Motor neuron (in vitro differentiated cells): ENCODE measurements at places on chromosomes 16 and 17. TPM values are rescaled to one million over a fixed set of nuclear protein-coding genes. Genes with fewer than 3 reads are reported as not detected.

The PRR29 gene
- 0.38 and 1.1 TPM in 2 replicates for total RNA-seq

The CCL4 gene
- total RNA-seq: 0.38 TPM in 1 of 2 replicates, not detected in the other

DNA sequence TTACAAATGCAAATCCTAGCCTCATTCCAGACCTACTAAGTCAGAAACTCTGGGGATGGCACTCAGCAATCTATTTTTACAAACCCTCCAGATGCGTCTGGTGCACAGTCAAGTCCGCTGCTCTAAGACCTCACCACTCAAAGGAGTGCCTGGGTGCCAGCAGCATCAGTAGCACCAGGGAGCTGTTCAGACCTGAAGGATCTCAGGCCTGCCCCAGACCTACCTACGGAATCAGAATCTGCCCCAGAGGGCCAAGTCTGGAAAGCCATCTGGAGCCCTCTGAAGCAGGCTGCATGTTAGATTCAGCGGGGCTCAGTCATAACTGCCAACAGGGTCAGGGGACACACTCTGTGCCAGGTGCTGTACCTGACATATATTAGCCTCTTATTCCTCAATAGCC, 17.6 kb downstream of the MEOX1 start:
- ATAC-seq: no peak

The CMTM2 gene
- 1.1 TPM in 1 of 2 replicates, not detected in the other for total RNA-seq

DNA sequence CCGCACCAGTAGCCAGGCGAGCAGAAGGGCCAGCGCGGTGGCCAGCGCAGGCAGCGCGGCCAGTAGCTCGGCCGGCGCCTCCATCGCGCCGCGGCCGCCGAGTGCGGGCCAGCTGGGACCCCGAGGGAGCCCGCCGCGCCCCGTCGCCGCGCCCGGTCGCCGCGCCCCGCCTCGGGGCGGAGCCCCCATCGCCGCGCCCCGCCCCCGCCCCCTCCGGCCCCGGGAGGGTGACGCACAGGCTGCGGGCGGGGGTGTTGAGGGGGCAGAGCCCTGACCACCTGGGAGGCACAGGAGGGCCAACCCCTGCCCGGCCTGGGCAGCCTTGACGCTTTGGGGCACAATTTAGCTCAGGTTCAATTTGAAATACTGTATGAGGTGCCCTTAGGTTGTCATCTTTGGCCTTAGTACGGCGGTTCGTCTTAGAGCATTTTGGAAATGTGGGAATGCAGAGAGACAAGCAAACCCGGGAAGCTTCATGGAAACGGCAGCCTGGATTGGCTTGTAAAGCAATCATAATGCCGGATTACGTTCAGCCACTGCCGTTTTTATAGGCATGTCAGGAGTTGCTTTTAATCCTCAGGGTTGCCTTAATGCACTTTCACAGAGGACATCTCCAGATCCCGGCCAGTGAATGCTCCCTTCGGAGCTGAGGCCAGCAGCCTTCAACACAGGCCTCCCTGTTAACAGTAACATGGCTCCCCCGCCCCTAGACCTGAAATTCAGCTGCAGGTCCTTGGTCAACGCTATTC, at the start of gene MXRA7:
Gene MXRA7, minus strand, starts transcription at position 103 of the 749 bp plus-strand sequence. Its CDS starts 19 bp downstream, at position 84.
- peak; percentile 58 for ATAC-seq

The XAF1 gene
- 7.3 and 8.0 TPM in 2 replicates for total RNA-seq

GRCh38 chr16:27950206-27950887, 113.2 kb downstream of the GSG1L start:
- no peak for ATAC-seq
